ENCODE measurements at places on chromosomes 7 and 10. TPM values are rescaled to one million over a fixed set of nuclear protein-coding genes. Genes with fewer than 3 reads are reported as not detected.

DNA sequence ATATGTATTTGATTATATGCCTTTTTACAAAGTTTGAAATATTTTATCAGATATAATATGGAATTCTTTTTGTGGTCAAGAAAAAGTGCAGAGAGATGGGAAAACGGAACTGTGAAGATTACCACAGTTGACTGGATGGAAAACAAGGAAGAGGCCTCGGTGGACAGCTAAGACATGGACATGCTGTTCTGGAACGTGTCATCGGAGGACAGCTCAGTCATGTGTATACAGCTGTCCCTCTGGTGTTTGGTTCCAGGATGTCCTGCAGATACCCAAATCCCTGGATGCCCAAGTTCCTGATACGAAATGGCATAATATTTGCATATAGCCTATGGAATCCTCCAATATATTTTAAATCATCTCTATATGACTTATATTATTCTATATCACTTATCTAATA, 49.4 kb downstream of the TRIL start:
- peaks cover 8% of the 10 kb centered on the region for H3K27me3 ChIP-seq
- DNase-seq: no peak
- no peak overlapping the region for H3K27ac ChIP-seq
- H3K4me1 ChIP-seq: no peaks in the 10 kb centered on the region

DNA sequence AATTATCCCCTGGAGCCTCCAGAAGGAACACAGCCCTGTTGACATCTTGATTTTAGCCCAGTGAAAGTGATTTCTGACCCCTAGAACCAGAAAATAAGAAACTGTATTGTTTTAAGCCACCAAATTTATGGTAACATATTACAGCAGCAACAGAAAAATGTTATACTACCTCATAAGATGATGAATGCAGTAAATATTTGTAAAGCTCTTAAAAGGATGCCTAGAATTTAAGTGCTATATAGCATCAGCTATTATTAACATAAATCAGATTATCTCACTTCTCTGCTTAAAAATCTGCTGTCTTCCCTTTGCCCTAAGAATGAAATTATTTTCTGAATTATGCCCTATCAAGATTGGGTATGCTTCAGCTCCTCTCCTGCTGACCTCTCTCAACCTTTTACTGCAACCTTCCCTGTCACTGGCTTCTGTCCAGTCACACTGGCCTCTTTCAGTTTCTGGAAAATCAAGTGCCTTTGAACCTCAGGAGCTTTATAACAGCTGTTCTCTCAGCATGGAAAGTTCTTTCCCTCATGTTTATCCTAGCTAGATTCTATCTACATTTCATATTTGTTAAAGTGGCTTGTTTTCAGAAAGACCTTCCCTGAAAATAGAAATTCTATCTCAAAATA, 78.9 kb downstream of the GPR37 start:
- no peaks in the 10 kb centered on the region for H3K27me3 ChIP-seq
- H3K4me3 ChIP-seq: no peak overlapping the region
- H3K36me3 ChIP-seq: no peaks in the 10 kb centered on the region
- H3K4me1 ChIP-seq: no peaks in the 10 kb centered on the region
- DNase-seq: no peak
- no peak overlapping the region for H3K27ac ChIP-seq

Gene LRRD1
- not detected for total RNA-seq

- no peak for DNase-seq
- H3K4me1 ChIP-seq: no peaks in the 10 kb centered on the region
- no peak overlapping the region for H3K4me3 ChIP-seq
- H3K36me3 ChIP-seq: no peaks in the 10 kb centered on the region
- no peaks in the 10 kb centered on the region for H3K27me3 ChIP-seq
These were observed 71.4 kb downstream of the ITGB8 start for GRCh38 chr7:20401861-20402746.

DNA sequence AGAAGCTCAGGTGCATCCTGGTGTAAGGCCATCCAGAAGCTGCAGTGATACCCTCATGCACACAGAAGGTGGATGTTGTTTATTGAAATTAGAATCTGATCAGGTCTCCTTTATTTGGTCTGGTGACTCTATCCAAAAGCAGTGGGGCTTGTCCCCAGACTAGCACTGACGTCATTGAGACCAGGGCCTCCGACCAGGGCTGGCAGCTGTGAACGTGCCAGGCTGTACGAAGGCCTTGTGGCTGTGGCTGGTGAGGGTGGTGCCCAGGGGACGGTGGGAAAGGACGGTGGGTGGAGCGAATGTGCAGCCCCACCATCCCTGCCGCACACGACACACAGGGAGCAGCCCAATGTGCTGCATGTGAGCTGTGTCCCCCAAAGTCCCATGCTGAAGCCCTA, 160.0 kb downstream of the ADARB2 start:
- H3K27ac ChIP-seq: no peak overlapping the region
- H3K36me3 ChIP-seq: no peaks in the 10 kb centered on the region
- no peaks in the 10 kb centered on the region for H3K4me1 ChIP-seq
- H3K4me3 ChIP-seq: no peak overlapping the region
- H3K27me3 ChIP-seq: no peaks in the 10 kb centered on the region
- no peak for DNase-seq

GRCh38 chr10:132983252-132984007, 41.1 kb upstream of the CFAP46 start:
- H3K4me3 ChIP-seq: no peak overlapping the region
- H3K36me3 ChIP-seq: no peaks in the 10 kb centered on the region
- DNase-seq: no peak
- no peak overlapping the region for H3K27ac ChIP-seq
- peaks cover 1% of the 10 kb centered on the region for H3K27me3 ChIP-seq
- no peaks in the 10 kb centered on the region for H3K4me1 ChIP-seq

GRCh38 chr7:24245362-24245761, 38.6 kb upstream of the NPY start:
- peaks cover 12% of the 10 kb centered on the region for H3K27me3 ChIP-seq
- H3K36me3 ChIP-seq: no peaks in the 10 kb centered on the region
- no peak overlapping the region for H3K4me3 ChIP-seq
- no peak for DNase-seq

DNA sequence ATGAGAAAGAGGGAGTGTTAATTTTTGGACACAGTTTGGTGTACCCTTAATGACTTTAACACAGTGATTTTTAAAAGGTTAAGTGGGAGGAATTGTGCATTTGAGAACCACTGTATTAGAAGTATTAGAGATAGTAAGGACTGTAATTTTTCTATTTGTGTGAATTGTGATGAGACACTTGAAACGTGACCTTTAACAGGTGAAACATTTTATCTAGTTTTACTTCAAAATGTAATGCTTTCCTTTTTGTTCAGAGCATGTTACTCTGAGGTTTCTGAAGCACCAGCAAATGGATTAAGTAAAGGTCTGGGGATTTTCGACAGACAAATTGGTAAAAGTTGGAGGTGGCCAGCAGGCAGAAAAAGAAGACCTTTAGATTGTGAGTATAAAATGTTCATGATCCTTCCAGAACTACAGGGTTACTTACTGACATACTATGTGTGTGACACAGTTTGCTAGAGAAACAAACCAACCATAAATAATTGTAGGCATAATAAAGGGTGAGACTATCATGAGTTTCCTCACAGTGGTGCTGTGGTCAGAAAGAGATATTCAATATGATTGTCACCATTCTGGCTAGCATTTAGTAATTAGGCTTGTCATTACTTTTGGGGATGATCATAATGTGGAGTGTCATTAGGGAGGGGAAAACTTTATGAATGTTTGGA, 26.1 kb downstream of the LCOR start:
- peaks cover 63% of the 10 kb centered on the region for H3K4me1 ChIP-seq
- H3K27me3 ChIP-seq: no peaks in the 10 kb centered on the region
- DNase-seq: no peak
- H3K36me3 ChIP-seq: peaks cover 33% of the 10 kb centered on the region

Gene PPP1R3C
- total RNA-seq: 0.94 TPM
